CD8-positive, alpha-beta T cell (primary cell): ENCODE measurements at places on chromosomes 3 and 15. TPM values are rescaled to one million over a fixed set of nuclear protein-coding genes. Genes with fewer than 3 reads are reported as not detected.

TFG gene
- total RNA-seq: 88.3 TPM

DNA sequence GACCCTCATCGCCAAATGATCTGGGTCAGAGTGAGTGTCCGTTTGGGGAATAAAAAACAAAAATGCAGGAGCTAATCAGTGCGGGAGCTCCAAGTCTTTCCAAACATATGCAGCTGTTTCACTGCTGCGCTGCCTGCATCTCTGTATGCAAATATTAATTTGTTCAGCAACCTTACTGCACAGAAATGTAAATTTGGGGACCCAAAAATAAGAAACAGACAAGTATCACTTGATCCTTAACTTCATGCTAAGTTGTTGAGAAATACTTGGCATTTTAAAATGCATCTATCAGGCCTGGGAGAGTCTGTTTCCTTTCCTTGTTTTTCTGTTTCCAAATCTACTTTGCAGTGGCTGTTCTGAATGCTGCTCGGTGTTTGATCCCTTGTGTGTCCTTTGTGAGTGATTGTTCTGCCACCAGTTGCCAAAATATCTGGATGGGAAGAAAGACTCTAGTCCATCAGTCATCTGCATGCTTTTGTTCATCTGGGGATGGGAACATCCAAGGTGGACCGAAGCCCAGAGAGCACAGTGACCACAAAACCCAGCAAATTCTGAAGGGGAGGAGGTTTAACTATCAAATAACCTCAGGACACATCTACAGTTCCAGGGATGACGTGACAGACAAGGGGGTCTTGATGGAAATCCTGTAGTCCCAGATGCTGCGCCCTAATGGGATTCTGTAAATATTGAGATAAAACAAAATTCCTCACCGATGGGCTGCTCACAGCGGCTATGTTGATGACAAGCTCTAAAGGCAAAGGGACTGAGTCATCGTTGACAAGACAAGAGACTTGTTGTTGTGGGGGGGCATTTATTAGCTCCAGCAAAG lies 199.5 kb upstream of the WNT5A start:
- no peak for DNase-seq

DNA sequence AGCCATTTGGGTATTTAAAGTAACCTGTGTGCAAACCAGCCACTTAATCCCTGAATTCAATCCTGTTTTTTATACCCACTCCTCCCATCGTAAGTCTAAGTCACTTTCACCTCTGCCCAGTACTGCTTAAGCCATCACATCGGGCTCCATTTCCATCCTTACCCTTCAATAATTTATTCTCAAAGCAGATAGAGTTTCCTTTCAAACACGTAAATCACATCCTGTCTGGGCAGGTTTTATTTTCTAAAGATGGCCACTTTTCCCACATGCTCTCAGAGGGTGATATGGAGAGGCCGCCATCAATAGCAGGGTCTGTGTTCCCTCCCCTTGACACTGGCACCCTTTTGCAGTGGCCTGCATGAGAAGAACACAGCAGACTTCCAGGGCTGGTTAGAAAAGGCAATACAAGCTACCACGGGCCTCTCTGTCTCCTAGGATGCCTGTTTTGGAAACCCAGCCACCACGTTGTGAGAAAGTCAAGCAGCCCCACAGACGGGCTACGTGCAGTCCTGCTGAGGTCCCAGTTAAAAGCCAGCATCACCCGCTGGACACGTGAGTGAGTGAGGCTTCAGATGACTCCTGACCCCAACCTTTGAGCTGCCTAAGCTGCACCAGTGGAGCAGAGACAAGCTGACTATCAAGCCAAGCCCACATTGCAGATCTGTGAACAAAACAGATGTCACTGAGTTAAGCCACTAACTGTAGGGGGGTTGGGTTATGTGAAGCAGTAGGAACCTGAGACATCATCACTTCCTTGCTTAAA lies 241.8 kb upstream of the SLCO3A1 start:
- DNase-seq: no peak

EXD1 gene
- total RNA-seq: not detected

- DNase-seq: no peak
Measured at GRCh38 chr3:31230425-31231223, 302.1 kb upstream of the STT3B start.

DNA sequence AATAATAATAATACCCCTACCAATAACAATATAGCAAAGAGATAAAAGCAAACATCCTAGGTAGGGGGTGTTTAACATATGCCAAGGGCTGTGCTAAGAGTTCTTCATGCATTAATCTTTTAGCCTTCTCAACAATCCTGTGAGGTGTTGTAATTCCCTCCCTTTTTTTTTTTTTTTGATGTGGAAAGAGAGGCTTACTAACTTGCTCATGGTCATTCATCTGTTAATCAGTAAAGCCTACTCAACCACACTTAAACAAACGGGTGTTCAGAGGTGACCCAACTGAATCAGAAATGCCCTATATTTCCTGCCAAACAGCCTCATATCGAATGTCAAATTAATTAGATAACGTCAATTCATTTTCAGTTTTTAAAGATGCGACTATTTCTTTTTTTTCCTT lies 232.1 kb downstream of the CTNNB1 start:
- no peak for DNase-seq

DNA sequence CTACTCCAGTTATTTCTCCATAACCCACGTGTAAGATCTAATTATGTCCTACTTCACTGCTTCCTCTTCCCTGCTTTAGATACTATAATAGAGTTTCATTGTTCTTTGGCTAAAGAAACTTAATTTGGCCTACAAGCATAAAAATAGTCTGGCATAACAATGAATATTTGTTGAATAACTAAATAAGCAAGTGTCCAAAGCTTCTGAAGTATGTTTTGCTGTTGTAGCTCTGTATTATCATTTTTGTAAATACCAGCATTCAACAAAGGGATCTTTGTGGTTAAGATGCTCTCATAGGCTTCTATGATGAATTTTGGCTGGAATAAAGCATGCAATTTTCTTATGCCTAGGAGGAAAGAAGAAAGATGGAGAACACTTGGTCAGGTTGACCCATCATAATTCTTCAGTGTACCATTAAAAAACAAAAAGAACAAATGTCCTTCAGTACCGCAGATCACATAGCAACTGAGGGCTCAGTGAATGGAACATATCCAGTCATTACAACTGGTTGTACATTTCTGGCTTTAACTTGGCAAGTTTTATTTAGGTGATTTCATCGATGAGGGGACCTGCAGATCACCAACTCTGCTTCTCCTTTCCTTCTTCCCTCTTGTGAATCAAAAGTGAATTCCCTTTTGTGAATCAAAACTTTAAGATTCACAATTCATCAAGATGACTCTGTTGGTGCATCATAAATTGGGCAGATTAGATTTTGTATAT lies 465.9 kb upstream of the TGFBR2 start:
- DNase-seq: no peak

DNA sequence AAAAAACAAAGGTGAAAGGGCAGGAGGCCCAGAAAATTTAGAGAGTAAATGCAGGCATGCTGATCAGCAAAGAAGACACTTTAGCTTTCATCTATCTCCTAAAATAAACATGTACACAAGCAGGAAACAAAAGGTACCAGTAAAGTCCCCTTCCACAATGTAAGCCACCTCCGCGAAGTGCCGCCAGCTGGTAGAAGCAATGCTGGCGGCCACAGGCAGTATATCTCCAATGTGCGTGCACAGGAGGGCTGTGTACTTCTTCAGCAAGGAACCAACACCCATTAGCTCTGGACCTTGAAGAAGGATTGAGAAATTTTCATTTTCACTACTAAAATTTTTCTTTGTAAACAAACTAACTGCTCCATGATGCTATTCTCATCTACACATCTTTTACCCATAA lies 75.4 kb downstream of the HERC2 start:
- DNase-seq: no peak

- DNase-seq: no peak
Measured at GRCh38 chr3:96865605-96866004, 51.2 kb downstream of the EPHA6 start.

GRCh38 chr3:133197619-133198018 lies 159.4 kb downstream of the TMEM108 start:
- no peak for DNase-seq

DNA sequence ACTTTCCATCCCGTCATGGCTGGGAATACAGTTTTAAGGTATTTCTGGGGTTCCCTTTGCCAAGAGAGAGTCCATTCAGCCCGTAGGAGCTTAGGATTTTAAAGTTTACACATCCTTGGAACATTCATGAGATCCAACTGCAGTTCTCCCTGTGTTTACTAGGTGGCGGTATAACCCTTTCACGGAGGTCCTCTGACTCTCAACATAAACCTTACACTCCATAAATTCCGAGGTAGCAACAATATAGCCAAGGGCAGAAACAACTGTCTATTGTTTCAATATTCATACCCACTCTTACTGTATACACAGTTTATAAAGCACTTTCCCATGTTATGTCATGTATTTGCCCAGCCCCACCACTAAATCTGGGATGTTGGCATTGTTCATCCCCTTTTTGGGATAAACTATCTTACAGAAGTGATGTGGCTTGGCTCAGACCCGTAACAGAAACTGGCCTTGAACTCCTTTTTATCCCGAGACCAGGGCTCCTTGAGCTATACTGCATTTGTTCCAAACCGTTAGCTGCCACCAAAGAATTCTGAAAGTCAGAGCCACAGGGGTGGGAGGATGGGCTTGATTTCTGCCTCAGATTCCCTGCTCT lies 69.2 kb upstream of the COL6A5 start:
- peak; percentile 12 for DNase-seq

- DNase-seq: no peak
Measured at GRCh38 chr3:162632672-162633071, 1136.1 kb downstream of the OTOL1 start.

DNA sequence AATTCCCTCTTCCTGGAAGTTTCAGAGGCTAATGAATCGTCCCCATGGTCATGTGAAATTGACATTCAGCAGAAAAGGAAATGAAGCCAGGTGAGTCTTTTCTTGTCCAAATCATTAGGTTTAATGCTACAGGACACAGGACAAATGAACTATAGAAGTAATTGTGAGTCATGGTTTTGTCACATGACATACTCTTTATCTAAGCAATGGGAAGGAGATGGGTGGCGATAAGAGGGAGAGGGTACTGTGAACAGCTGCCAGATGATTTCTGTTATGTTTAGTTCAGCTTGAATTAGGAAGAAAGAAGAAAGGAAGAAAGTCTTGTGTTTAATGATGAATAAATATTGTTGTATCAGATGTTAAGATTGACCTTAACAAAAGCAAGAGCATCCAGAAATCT lies 515.4 kb upstream of the ZNF717 start:
- no peak for DNase-seq

DNA sequence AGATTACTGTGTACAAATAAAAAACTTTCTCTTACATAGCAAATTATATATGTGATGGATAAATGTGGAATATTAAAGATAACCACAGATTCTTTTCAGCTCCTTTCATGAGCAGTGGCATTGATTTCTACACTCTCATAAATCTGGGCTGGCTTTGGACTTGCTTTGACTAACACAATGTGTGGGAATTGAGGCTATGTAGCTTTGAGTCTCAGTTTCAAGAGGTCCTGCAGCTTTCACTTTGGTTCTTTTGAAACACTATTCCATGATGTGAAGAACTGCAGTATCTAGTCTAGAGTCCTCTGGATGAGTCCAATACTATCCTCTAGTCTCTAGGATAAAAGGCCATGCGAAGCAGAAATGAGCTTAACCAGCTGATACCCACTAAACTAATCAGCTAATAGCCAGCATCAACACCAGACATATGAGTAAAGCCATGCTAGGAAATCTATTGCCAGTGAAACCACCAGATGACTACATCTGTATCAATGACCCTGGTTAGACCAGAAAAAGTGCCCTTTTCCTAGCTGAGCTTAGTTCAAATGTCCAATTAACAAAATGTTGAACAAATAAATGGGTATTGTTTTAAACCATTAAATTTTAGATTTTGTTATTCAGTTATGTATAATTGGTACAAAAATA lies 274.9 kb upstream of the ZPLD1 start:
- DNase-seq: no peak

DNA sequence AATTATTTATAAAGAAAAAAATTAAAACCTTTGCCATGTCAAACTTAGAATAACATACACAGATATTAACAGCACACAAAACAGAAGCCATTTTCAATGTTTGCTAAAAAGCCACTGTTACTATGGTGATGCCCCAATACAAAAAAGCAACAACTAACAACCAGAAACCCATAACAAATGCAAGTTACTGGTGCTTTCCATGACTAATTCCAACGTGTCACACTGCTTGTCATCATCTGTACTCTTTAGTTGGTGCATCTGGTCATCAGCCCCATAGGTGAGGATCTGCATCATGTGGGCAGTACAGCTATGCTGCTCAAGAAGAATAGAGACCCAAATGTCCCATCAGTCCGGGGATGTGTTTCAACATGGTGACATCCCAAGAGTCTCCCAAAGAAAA lies 52.8 kb downstream of the ATP8B4 start:
- no peak for DNase-seq

- DNase-seq: no peak
Measured at GRCh38 chr15:62403164-62403809, 238.2 kb upstream of the C2CD4B start.

DNA sequence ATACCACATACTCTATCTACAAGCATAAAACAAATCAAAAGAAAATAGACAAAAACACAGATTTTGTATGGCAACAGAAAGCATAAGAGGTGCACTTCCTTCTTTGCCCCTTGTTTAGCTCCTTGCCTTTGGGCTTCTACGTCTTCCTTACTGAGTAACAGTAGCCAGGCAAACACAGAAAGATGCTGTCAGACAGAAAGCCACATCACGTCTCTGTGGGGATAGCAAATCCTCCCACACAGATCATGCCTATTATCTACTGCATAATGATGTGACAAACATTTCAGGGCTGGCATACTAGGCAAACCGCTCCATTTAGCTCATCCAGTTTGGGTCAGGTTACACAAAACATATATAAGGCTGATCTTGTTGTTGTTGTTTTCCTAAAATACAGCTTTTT lies 92.7 kb downstream of the BOC start:
- no peak for DNase-seq

DNA sequence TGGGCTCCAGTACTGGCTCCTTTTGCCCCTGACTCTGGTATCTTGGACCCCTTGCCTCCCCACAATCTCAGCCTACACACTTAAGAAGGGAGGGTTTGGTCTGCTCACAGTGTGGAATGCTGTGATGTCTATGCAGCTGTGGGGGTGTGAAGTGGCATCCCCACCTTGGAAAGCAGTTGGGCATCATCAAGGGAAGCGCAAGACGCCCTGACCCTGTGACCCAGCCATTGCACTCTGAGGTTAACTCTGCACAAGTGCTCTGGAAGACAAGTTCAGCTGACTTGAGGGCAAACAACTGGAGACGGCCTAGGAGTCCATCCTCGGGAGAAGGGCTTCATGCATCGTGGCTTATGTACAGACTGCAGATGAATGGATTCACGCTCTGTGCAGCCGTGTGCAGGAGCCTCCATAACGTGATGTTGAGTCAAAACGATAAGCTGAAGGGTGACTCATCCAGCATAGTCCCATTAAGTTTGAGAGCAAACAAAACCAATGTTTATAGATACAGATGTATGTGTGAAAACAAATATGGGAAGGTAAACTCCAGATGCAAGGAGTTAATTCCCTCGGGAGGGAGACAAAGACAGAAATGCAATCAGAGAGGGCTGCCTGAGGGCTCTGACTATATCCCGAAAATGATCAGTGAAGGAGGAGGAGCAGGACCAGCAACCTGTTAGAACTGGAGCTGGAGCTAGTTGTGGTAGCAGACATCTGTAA lies 86.8 kb downstream of the LSM3 start:
- DNase-seq: no peak
